AG08395 (cell line): ENCODE measurements at places on chromosomes 3 and 15.

- peak; percentile 7 for DNase-seq
These were observed 348.8 kb upstream of the ZNF717 start for GRCh38 chr3:76134166-76134565.

GRCh38 chr15:32970847-32971246, 223.7 kb downstream of the FMN1 start:
- no peak for DNase-seq

DNA sequence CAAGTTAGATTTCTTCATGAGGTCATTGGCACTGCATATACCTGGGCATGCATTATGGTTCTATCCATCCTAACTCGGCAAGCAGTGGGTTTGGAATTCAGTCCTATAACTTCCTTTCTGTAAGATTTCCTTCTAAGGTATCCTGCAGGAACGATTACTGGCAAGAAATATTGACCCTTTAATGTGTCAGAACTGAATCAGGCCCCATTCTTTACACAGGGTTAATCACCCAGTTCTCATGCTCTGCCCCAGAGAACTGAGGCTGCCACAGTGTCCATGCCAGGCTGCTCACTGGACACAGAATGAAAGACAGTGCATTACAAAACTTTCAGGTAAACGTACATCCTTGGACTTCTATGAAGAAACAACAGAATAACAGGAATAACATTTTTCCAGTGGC, 108.9 kb downstream of the RPL22L1 start:
- no peak for DNase-seq

DNA sequence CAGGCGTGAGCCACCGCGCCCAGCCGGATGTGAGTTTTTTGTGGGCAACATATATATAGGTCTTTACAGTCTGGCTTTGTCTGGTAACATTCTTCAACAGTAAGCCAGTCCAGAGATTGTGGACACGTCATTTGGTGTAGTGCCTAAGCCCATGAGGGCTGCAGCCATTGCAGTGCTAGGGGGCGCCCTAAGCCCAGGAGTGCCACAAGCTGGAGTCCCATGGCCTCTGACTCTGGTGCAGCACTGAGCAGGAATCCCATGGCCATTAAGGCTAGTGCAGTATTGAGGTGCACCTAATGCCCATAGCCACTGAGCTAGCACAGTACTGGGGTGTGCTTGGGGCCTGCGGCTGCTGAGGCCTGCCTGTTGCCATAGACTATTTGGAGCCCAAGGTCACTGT, 136.4 kb upstream of the NDN start:
- no peak for DNase-seq

GRCh38 chr3:158649791-158650190, 5.5 kb downstream of the GFM1 start:
- DNase-seq = no peak

DNA sequence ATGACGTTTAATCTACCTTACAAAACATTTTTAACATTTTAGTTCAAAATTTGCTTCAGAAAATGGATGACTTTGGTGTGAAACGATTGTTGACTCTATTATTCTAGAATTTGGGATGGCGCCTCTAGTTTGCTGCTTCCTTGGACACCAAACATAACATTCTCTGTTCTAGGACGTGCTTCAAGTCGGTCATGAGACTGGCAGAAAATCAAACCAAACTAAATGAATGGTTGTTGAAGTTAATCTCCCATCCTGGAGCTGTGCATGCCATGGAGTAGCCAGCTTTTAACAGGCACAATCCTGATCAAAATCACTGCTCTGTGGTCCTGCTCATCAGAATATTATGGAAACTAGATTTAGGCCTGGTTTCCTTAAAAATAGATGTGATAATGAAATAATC, 9.6 kb upstream of the LRRFIP2 start:
- DNase-seq = peak; percentile 34
